ENCODE measurements at places on chromosomes 3 and 15.

DNA sequence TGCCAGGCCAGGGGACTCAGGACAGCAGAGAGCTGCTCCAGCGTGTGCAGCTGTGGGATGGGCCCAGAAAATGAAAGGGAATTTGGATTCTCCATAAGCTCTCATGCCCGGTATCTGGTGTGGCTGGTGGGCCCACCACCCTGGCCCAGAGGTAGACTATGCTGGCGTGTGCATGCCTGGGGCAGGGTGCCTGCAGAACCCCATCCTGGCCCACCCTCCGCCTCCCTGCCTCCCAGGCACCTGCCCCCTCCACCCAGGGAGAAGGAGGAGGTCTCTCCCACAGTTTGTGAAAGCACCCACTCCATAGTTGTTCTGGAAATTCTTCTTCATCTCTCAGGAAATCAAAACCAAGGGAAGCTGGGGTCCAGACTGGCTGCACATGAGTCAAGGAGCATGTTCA, 112.9 kb downstream of the ADCY5 start:
- no peak for DNase-seq

DNA sequence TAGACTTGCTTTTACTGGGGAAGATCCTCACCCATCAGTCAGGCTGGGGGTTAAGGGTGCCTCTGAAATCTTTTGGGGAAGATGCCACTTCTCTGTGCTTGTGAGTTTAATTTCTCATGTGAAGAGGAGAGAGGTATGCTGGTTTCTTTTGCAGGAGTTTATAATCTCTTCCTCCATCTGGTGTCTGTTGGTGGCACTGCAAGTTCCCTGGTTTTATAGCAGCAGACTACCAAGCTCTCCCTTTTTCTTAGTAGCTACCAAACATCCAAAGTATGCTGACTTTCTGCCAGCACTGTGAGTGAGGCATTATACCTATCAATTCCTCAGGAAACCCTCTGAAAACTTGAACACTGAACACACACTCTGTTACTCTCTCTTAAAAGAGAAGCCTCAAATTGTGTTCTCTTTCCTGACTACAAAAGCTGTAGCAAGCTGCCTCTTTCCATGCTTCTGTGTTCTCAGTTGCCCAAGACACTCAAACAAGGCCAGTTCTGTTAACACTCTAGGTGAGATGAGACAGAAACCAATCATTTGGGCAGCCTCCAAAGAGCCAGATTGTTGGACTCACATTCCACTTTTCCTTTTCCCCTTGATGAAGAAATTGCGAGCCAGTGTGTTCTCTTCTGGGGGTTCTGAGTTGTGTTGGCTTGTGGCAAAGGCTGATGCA, 299.5 kb downstream of the GAP43 start:
- DNase-seq, result no peak

DNA sequence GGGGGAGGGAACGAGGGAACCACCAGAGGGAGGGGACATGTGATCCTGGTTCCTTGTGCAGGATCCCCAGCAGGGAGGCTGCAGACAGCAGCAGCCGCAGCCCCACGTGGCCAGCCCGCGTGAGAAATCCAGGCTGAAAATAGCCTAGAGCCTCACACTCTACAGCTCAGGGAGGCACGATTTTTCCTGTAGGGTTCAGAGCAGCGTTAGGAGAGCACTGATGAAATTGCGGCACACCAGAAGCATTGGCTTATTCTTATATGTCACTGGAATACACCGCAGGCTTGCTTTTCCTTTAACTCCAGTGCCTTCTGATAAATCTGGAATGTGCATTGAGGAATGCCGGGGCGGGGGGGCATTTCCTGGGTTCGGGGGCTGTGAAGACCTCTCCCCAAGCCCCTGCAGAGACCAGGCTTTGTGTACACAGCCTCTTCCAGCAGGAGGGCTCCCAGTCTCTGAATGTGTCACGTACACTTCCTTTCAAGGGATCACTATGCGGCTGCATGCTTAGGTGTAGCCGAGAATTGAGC, 193.0 kb downstream of the ATP10A start:
- DNase-seq, result no peak

DNA sequence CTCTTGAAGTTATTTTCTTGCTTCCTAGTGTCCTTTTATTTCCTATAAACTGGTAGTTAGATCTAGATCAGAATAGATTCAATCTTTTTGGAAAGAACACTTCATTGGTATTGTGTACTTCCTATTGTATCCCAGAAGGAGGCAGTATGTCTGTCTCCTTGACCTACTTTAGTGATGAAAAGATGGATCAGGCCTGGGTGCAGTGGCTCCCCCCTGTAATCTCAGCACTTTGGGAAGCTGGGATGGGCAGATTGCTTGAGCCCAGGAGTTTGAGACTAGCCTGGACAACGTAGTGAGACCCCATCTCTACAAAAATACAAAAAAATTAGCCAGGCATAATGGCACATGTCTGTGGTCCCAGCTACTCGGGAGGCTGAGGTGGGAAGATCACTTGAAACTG, 12.0 kb downstream of the BSN start:
- no peak for DNase-seq

GRCh38 chr3:114408736-114409670, 115.2 kb downstream of the TIGIT start:
- no peak for DNase-seq

GRCh38 chr15:76116138-76116885, 56.5 kb downstream of the TMEM266 start:
- no peak for DNase-seq

- DNase-seq, result no peak
Measured at GRCh38 chr3:49406571-49407565, 4.9 kb downstream of the RHOA start.

- peak; percentile 33 for DNase-seq
Measured at GRCh38 chr3:129016720-129017483, 15.8 kb downstream of the EFCC1 start.

GRCh38 chr3:126984391-126985131, 1.6 kb downstream of the PLXNA1 start:
- DNase-seq, result no peak
